ENCODE measurements at places on chromosomes 5 and 9. TPM values are rescaled to one million over a fixed set of nuclear protein-coding genes. Genes with fewer than 3 reads are reported as not detected.

The ZBTB26 gene
- 5.3 TPM for total RNA-seq

DNA sequence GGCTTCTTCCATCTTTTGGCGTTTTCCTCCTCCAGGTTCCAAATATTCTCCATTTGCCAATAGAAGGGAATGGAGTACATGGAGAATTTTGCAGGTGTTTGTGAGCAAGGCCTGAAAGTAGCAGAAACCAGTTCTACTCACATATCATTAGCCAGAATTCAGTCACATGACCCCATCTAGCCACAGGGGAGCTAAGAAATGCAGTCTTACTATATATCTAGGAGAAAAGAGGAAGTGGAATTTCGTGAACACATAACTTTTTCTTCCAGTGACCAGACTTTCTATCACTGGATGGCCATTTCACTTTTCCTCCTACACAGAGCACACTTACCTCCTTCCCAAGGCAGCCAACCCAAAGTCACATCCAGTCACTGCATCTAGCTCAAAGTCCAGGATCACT is 55.1 kb downstream of the LOX start:
- peaks cover 13% of the 10 kb centered on the region for H3K4me1 ChIP-seq
- no peaks in the 10 kb centered on the region for H3K27me3 ChIP-seq
- peaks cover 51% of the 10 kb centered on the region for H3K36me3 ChIP-seq

The TAF11L5 gene
- total RNA-seq, result not detected

- H3K4me3 ChIP-seq, result no peak overlapping the region
- DNase-seq, result no peak
- H3K36me3 ChIP-seq, result no peaks in the 10 kb centered on the region
These were observed 3.4 kb downstream of the SLC6A19 start for GRCh38 chr5:1204693-1205242.
